ENCODE measurements at places on chromosomes 1 and 21.
A peak's percentile ranks its signal among the peaks of the same experiment; 100 is the strongest.

DNA sequence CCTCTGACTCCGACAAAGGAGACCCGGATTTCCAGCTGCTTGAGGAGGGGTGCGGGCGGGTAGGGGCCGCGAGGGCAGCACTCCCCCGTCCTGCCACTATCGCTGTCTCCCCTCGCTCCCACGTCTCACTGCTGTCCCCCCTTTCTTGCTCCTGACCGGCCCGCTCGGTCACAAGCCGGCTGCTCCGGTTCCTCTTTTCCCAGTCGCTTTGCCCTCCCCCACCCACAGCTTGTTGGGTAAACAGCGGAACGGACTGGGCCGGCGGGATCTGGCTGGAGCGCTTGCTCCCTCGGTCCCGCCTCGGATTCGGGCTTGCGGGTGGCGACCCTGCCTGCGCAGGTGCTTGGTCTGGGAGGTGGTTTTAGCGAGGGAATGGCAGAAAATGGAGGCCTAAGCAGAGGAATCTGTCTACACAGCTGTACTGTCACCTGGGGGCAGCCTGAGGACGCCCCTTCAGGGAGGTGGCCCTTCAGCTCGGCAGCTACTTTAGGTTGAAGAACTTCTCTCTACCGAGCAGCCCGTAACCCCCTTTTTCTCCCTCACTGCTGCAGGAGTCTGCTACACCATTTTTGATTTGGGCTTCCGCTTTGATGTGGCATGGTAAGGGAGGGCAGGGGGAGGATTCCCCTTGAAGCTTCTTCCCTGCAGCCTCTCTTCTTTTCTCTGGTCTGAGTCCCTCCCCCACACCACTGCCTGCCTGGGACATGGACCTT is 645 bp downstream of the ATP6V0B start:
- no peak for DNase-seq

DNA sequence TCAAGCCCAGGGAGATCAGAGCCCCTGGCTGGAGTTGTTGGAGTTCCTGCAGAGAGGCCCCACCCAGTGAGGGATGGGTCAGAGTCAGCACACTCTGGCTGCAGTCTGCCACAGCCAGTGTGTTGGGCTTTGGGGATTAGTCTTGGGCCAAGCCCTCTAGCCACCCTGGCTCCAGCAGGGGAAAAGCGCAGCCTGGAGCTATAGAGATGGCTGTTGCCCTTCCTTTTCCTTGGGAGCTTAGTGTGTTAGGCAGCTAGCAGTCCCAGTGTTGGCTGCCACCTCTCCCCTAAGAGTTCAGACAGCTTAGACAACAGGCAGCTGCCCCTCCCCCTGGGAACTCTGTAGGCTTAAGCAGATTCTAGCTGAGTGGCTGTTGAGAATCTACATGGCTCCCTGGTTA is 45.1 kb downstream of the DPT start:
- DNase-seq: no peak

GRCh38 chr1:37305841-37306240 is 168.5 kb upstream of the ZC3H12A start:
- DNase-seq: no peak

DNA sequence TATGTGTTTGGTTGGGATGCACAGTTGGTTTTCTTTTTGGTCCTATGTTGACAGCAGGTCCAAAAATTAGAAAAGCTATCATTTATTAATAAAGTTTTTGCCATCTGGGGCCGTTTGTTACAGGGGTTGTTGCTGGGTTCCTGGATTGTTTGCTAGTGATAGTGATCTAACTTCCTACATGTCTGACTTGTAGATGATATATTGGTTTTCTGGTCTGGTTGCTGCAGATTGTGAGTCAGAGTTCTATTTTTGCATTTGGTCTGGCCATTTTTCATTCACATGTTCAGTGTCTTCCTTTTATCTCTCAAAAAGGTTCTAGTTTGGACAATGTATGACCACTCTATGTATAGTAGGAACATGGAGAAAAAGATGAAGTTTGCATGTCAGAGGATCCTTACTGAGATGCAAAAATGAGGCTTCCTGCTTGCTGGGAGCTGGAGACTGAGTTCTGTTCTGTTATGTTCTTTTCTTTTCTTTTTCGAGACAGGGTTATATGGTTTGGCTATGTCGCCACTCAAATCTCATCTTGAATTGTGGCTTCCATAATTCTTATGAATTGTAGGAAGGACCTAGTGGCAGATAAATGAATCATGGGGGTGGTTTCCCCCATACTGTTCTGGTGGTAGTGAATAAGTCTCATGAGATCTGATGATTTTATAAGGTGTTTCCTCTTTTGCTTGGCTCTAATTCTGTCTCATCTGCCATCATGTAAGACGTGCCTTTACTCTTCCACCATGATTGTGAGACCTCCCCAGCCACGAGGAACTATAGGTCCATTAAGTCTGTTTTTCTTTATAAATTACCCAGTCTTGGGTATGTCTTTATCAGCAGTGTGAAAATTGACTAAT is 4.2 kb upstream of the NVL start:
- no peak for DNase-seq

- no peak for DNase-seq
Observed at GRCh38 chr1:161721738-161722343, 497 bp downstream of the FCRLB start.

DNA sequence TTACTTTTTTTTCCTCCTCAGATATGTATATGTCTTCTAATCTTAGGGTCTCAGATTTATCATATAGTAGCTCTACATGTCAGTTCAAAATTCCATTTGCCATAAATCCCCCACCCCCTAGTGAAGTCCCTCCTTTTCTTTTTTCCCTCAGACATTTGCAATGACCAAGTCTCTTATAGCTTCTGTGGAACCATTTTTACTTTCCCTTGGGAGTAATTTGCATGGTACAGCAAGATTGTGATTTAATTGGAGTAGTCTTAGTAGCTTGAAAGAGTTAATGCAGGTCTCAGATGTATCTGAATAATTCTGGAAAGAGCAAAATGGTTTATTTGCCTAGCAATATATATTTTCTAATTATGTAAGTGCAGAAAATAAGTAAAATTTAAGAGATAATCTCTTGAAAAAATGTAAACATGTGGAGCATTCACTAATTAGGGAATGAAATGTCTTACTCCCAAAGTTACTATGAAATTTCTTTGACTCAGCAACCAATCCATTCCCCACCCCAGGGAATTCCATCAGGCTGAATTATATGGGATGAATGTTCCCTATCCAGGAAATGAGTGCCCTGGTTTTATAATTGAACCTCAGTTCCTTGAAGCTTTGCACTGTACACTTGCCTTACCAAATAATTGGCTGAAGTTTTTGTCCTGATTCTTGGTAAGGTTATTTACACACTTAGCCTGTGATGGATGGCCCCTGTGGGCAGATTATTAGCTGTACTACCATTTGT is 267.0 kb downstream of the DNM3 start:
- DNase-seq: no peak

DNA sequence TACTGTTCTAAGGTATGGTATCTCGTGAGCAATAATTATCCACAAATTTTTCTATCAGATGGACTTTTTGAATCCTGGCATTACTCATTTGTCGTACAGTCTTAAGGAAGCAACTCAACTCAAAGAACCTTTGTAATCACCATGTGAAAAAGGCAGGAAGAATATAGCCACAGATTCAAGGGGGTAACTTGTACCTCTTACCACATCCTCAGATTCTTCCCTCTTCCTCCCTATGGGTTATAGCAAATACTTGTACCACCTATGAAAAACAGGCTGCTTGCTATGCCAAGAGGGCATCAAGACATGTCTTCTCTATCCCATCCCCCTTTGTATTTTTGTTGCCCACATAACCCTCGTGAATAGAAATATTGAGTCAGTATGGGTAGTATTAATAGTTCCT is 616.6 kb upstream of the USP24 start:
- no peak for DNase-seq

DNA sequence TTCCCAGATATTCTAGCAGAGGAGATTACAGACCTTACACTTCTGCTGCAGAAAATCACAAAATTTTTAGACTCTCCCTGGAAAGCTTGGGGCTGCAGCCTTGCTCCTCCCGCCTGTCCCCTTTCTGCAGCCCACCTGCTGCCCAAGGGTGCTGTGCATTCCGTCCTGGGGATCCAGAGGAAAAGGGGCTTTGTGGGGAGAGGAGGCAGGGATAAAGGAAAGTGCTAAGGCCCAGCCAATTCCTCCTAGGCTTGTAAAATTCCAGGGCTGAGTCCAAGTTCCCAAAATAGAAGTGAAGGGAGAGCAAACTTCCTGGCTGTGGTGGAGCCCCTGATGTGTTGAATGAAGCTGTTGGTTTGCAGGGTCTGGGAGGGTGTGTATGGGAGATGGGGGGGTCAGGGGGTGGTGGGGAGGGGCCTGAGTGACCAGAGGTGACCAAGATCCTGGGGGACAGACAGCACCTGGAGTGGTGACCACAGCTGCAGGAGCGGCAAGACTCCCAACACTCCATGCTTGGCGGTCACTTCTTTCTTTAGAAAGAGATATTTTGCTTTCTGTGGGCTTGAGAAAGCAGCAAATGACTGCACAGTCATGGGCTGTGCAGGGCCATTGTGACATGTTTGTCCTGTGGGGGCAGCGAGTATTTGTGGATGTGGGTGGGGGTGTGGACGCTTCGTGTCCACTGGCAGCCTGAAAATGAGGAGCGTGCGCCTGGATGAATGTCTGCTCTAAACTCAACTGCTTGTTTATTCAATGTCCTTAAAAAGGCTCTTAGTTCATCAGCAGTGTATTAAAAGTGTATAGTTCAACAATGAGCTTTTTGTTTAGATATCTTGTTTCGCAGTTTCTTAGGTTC is 68.4 kb downstream of the TLR5 start:
- no peak for DNase-seq

DNA sequence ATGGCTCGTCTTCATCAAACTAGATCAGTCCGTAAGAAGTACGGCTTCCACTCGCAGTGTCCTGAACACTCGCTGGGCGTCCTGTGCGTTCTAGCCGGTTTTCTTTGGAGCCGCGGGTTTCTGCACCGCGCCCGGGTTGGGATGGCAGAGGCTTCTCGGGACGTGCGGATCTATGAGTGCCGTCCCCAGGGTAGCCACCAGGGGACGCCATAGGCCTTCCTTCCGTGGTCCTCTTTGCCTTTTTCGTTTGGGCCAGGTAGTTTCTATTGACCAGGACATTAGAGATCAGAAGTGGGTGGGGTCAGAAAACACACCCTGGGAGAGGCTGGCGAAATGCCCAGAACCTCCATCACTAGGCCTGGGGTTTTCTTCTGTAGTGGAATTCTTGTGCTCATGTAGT is 273.8 kb downstream of the FAM72C start:
- peak; percentile 31 for DNase-seq

DNA sequence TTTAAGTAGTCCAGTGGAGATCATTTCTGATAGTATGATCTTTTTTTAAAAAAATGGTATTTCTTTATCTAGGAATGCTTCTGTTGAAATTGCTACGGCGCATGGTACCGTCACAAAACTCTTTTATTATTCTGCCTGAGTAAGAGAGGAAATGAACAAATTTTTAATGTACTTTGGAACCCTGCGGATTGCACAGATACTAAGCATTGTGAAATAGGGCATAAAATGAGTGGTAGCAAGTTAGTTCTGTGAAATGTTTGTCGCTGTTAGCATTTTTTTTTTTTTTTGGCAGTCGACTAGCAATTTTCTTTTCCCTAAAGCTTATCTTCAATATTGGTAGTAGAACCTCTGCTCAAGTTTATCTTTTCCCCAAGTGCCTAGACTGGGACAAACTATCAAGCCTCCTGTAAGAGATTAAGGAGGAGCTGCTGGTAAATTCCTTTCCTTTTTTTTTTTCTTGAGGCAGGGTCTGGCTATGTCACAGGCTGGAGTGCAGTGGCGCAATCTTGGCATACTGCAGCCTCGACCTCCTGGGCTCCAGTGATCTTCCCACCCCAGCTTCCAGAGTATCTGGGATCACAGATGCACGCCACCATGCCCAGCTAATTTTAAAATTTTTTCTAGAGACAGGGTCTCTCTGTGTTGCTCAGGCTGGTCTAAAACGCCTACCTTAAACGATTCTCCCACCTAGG is 2.2 kb downstream of the ITSN1 start:
- no peak for DNase-seq

DNA sequence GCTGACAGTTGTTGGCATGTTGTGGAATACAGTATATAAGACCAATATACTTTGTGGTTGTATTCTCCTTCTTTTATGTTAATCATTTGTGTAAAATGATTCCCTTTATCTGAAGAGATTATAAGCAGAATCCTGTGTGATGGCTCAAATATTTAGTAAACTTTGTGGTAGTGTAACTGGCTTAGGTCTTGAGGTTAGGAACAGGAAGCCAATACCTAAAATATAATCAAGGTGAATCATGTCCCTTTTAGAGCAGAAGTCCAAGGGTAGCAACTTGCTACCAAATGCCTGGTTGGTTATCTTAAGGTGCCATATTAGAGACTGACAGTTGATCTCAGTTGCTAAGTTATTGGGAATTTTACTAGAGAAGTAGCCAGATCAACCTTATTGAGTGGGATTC is 398.5 kb upstream of the ADAMTS5 start:
- DNase-seq: no peak

DNA sequence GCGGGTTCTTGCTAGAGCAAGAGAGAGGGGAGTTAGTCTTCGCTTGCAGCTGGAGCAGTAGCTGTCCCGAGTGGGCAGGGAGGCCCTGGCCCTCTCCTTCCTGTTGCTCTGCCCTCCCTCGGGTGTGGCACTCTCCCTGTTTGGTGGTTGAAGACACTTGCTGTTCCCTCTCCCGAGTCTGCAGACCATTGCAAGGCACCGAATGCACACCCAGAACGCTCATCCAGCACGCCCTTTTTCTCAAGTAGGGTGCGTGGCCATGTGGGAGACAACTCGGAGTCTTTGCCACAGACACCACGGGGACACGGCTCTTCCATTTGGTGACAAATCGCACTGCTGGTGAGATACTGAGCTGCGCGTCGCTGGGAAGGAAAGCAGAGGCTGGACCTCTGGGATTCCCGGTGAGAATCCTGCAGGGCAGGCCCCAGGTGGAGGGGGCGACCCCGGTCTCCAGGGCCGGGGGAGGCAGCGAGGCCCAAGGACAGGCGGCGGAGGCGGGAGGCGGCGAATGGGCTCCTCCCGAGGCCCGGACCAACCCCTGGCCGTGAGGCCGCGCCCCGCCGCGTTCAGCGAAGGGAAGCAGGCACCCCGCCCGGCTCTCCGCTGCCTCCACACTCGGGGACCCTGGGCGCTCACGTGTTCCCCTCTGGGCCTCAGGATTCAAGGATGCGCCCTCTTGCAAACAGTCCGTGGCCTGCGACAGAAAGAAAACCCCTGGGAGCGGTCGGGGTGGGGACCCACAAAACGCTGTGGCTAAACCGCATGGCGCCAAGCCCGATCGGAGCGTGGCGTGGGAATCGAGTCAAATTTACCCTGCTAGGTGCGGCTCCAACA is 10.4 kb upstream of the TMEM200B start:
- no peak for DNase-seq

GRCh38 chr21:30979054-30979453 is 59.2 kb downstream of the KRTAP19-8 start:
- DNase-seq: no peak

Measured in 8988T (cell line).